AG04449 (cell line): ENCODE measurements at places on chromosomes 1 and 21.
A peak's percentile ranks its signal among the peaks of the same experiment; 100 is the strongest.

DNA sequence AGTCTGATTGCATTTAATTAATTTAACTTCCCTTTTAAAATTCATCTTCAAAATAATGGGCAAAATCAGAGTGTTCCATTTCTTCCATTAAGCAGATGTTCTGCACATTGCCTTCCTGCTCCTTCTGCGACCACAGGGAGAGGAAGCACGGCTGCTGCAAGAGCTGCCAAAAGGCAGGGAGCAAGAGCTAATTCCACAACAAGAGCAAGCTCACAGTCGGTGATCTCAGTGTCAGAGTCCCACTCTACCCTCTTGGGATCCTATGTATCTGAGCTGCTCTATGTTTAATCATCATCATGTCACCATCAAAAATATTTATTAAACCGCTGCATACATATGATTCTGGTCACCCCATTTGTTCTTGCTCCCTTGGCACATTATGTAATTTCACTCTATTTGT lies 255.3 kb upstream of the CAMK1G start:
- DNase-seq = no peak

GRCh38 chr1:117044217-117044616 lies 15.9 kb upstream of the TTF2 start:
- DNase-seq = no peak

DNA sequence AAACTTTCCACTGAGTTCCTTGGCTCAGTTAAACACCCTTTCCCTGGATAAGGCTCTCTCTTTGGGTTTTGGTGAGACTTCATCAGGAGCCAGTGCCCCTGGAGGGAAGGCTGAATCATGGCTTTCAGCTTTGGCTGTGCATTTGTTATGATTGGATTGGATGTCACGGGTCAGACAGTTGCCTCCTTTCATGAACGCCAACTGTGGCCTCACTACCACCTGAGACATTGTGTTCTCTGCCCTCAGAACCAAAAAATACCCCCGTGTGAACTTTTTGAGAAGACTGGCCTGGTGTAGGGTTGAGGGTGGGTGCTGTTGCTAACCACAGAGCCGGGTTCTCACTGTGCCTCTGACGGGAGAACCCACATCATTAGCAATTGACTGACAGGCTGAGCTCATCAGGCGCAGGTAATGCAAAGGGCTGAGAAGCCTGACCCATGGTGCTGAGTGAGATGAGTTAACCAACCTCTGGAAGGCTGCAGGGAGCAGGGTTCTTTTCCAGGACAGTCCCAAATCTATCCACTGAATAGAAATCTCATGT lies 65.6 kb downstream of the HHAT start:
- DNase-seq = no peak

- DNase-seq = no peak
Observed at GRCh38 chr1:189657715-189658114, 819.9 kb downstream of the BRINP3 start.

DNA sequence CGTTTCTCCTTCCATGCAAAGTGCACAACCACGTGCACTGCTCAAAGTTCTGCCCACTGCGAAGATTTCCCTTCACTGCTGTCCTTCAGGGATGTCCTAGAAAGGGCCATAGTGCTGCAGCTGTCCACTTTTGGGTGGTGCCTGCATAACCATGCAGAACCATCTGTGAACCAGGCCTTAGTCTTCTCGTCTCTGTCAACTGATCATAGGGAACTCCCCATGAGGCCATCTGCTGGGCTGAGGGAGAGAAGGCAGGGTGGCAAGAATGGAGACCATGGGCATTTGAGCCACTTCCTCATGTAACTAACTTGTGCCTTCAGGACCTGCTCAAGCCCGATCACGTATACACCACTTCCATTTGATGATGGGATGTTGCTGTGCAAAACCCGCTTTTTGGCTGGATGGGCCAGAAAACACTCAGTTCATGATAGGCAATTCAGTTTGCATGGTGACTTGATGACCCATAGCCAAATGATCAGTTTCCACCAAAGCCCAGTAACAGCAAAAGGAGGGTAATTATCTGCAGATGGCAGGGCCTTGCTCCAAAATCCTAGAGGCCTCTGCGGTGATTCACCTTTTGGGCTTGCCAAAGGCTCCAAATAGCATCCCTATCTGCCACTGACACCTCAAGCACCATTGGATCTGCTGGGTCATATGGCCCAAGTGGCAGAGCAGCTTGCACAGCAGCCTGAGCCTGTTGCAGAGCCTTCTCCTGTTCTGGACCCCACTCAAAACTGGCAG lies 9.5 kb downstream of the ST6GALNAC5 start:
- DNase-seq = no peak

GRCh38 chr1:5933676-5934057 lies 58.6 kb downstream of the NPHP4 start:
- DNase-seq = no peak

DNA sequence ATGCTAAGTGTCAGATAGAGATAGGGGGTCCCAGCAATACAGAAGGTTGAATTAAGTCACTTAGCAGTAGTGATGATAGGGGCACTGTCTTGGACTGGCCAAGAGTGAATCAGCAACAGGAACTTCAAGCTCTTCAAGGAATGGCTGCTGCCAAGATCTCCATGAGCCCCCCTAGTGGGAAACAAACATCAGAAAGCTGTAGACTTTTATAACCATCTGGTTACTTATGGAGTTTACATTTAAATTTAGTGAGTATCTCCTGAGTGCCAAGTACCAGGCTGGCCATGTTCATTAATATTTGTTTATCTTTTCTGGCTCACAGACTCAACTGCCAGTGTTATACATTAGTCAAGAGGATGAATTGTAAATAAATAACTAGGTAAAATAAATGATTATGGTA lies 327.3 kb downstream of the TTLL7 start:
- DNase-seq = no peak

DNA sequence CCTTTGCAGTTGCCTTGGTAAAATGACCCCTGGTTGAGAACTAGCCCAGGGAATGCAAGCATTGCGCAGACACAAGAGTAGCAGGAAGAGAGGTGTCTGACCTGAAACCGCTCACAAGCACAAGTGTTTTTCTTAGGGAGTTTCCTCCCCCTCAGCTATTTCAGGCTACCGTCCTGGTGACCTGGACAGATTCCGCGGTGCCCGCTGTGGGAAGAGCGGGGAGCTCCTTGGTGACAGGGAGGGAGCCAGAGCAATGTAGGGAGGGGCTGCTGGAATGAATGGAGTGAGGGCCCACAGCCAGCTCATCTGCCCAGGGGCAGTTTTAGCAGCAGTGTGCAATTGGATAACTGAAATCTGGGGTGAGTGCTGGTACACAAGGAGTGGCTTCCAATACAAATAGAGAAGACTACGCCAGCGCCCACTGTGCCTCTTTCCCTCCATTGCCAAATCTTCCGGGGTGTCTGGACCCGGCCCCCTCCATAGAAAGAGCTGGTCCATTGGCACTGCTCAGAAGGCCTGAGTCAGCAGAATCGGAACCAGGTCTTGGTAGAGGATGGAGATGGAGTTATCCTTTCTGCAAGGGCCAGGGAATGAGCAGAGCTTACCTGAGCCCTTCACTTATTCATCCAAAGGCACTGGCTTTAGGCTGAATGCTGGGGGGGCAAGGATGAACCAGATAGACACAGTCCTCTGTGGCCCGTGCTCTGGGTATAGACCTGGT lies 82.8 kb downstream of the TRABD2B start:
- DNase-seq = no peak

GRCh38 chr1:195462646-195463045 lies 1145.6 kb downstream of the KCNT2 start:
- DNase-seq = peak; percentile 31

- DNase-seq = no peak
Observed at GRCh38 chr1:19354531-19354981, 42.4 kb downstream of the SLC66A1 start.

DNA sequence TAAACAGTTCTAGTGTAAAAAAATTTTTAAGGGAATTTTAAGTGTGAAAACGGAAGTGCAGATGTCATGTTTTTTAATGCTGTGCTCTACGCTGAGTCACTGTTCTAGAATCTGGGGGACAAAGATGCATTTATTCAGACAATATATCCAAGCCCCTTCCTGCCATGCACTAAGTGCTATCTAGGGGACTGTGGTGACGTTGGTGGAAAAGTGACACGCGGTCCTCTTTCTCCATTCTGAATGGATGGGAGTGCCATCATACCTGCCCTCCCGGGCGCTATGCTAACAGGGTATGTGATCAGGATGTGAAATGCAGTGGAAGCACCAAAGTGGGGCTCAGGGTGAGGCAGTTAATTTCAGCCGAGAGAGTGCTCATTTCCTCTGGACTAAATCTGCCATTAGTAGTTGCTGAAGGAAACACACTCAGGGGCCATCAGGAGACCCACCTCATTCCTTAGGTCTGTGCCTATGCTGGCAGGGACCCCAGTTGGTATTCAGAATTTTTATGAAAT lies 6.6 kb downstream of the C1orf226 start:
- DNase-seq = no peak

GRCh38 chr1:4121293-4121684 lies 221.2 kb upstream of the C1orf174 start:
- DNase-seq = no peak

DNA sequence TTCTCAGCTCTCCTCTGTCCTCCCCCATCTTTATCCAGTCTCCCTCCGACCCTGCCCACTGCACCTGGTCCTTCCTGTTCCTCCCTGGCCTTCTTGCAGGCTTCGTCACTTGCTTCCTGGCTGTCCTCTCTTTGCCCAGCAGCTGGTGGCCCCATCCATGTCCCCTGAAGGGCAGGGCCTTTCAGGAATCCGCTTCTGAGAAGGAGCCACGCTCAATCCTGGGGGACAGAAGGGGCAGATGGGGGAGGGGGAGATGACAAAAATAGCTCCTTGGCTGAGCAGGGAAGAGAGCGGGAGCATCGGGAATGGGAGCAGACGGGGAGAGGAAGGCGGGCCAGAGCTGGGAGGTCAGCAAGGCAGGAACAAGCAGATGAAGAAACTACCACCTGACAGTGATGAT lies 40.7 kb downstream of the SLC30A1 start:
- no peak for DNase-seq

- DNase-seq = no peak
Observed at GRCh38 chr1:152786077-152786476, at the start of gene LCE1E. Gene LCE1E (plus strand): TSS chr1:152786257. CDS start chr1:152787300, 1,043 bp downstream.

GRCh38 chr1:208977638-208978256 lies 605.8 kb upstream of the CAMK1G start:
- DNase-seq = no peak

GRCh38 chr1:223811634-223812101 lies 34.1 kb downstream of the TP53BP2 start:
- DNase-seq = no peak

GRCh38 chr1:225762002-225762441 lies 15.6 kb upstream of the SRP9 start:
- DNase-seq = no peak

- DNase-seq = no peak
Observed at GRCh38 chr1:153610334-153610733, 2.6 kb downstream of the S100A16 start.

DNA sequence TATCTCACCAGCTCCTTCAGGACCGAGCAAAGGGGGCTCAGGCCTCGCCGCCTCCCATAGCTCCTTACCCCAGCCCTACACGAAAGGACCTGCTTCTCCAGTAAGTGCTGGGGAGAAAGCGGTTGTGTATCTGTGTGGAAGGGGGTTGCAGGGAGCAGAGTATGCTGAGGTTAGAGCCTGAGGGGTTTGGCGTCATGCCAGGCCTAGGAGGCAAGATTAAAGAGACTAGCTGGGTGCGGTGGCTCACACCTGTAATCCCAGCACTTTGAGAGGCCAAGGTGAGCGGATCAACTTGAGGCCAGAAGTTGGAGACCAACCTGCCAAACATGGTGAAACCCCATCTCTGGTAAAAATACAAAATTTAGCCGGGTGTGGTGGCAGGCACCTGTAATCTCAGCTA lies 14.1 kb upstream of the RASSF5 start:
- DNase-seq = no peak

DNA sequence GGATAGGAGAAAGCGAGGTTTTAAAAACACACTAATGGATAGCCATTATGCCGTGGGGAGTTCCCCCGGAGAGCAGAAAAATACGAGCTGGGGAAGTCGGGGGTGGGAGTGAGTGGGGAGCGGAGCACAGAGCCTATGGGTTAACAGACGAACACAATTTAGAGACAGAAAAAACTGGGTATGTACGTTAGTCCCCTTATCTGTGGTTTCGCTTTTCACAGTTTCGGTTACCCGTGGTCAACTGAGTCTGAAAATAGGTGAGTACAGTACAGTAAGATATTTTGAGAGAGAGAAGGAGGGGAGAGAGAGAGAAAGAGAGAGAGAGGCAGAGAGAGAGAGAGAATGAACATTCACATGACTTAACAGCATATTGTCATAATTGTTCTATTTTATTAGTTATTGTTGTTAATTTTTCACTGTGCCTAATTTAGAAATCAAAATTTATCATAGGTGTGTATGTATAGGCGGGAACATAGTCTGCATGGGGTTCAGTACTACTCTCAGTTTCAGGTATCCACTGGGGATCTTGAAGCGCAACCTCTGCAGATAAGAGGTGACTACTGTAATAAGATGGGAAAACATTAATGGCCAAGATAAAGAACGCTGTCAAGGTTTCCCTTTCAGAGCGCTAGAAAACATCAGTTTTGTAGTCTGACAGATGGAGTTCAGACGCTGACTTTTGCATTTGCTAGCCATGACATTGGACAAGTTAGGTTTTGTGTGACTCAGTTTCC lies 125.6 kb upstream of the LMO4 start:
- DNase-seq = no peak

DNA sequence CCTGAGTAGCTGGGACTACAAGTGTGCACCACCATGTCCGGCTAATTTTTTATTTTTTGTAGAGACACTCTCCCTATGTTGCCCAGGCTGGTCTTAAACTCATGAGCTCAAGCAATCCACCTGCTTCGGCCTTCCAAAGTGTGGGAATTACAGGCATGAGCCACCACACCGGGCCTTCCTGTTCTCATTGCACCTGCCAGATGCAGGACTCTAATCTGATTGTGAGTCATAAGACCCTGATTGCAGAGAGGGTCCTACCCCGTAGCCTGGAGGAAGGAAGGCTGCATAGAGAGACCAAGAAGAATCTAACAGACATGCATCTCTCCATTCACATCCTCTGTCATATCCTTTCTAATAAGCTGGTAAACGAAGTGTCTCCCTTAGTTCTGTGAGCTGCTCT lies 19.5 kb upstream of the CGN start:
- no peak for DNase-seq

GRCh38 chr1:171501305-171502024 lies 16.1 kb downstream of the PRRC2C start:
- DNase-seq = no peak

- DNase-seq = no peak
Observed at GRCh38 chr1:152888126-152888525, 10.0 kb downstream of the SMCP start.

DNA sequence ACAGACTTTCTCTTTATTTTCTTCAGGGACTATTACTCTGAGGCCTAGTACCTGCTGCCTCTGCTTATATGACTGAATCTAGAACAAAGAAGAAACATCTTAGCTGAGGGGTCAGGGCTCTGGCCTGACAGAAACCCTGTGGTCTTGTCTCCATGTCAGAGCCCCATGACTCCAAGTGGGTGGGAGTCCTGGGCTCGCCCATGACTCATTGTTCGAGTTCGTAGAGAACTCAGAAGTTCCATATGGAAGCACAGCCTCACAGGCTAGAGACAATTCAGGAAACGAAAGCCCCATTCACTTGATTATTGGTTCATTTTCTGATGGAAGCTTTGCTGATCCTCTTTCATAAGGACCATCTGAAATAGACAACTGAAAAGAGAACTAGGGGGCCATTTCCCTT lies 73.2 kb downstream of the CD58 start:
- DNase-seq = no peak
